Natural killer cell treated with Interleukin-12 subunit alpha and Interleukin-12 subunit beta and Interleukin-15 and Interleukin-18, amount 100 ng/mL, for 72 hours (primary cell): ENCODE measurements at places on chromosomes 1 and 21.
A peak's percentile ranks its signal among the peaks of the same experiment; 100 is the strongest.

DNA sequence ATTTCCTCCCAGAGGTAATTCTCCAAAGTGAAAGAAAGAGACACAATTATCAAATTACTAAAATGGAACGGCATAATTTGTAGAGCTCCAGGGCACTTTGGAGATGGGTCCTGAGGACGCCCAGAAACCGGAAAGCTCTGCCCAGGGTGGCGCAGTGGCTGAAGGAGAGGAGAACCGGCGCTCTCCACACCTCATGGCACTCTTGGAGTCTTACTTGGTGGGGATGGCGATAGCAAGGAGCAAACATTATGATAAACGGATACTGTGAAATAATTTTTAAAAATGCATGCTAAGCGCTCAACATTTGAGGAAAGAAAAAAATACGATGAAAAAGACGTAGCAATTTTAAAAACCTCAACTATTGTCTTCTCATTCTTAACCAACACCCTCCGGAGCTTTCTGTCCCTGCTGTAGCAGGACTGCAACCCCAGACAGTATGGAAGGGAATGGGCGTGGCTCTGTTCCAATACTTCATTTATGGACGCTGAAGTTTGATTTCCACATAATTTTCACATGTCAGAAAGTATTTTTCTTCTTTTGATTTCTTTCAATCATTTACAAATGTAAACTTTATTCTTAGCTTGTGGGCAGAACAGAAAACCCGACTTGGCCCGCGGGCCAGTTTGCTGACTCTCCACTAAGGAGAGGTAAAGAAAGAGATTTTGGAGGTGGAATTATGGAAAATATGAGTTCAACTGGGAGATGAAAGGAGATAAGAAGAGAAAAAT, 1.1 kb downstream of the S100A11 start:
- DNase-seq, result no peak
- H3K27me3 ChIP-seq, result no peaks in the 10 kb centered on the region
- peak overlapping the region; percentile 99 for H3K4me3 ChIP-seq
- peak overlapping the region; percentile 98 for H3K27ac ChIP-seq

- peaks cover 33% of the 10 kb centered on the region for H3K4me1 ChIP-seq
- H3K27me3 ChIP-seq, result no peaks in the 10 kb centered on the region
- H3K27ac ChIP-seq, result no peak overlapping the region
Measured at GRCh38 chr1:184483101-184483683, 96.4 kb downstream of the C1orf21 start.

DNA sequence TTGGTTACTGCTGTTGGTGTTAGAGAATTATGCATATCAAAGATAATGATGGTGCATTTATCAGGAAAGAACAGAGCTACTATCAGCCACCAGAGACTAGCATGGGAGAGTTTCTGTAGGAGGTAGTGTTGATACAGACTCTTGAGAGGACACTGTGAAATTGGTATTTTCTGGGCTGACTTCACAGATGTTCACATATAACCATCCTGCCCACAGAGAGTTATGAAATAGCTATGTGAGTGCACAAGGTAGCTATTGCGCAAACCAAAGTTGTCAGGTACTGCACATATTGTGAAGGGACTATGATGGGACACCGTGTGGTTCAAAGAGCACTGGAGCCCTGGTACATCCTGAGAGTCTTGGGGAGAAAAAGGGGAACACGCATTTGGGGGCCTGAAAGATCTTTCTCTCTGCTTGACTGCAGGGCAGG, 1.4 kb upstream of the TLCD4 start:
- H3K4me3 ChIP-seq, result no peak overlapping the region
- no peak overlapping the region for H3K27ac ChIP-seq
- H3K27me3 ChIP-seq, result peaks cover 41% of the 10 kb centered on the region
- no peaks in the 10 kb centered on the region for H3K36me3 ChIP-seq
- peaks cover 6% of the 10 kb centered on the region for H3K4me1 ChIP-seq

DNA sequence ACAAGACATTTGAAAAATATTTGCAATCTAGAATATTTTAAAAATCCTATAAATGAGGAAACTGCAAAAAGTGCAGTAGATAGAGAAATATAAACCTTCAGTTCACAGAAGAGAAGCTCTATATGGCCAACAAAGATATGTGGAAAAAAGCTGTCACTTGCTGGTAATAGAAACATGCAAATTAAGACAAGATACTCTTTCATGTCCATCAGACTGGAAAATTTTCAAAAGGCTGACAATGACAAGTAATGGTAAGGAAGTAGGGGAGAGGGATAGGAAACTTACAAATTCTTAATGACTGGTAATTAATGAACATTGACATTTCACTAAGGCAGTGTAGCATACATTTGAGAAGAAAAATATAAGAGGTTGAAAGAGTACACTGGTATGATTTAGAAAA, 147.9 kb downstream of the MRPL39 start:
- peaks cover 6% of the 10 kb centered on the region for H3K36me3 ChIP-seq
- DNase-seq, result no peak
- peak overlapping the region; percentile 96 for H3K27ac ChIP-seq
- H3K4me1 ChIP-seq, result peaks cover 50% of the 10 kb centered on the region
- H3K27me3 ChIP-seq, result no peaks in the 10 kb centered on the region
- H3K4me3 ChIP-seq, result peak overlapping the region; percentile 10

DNA sequence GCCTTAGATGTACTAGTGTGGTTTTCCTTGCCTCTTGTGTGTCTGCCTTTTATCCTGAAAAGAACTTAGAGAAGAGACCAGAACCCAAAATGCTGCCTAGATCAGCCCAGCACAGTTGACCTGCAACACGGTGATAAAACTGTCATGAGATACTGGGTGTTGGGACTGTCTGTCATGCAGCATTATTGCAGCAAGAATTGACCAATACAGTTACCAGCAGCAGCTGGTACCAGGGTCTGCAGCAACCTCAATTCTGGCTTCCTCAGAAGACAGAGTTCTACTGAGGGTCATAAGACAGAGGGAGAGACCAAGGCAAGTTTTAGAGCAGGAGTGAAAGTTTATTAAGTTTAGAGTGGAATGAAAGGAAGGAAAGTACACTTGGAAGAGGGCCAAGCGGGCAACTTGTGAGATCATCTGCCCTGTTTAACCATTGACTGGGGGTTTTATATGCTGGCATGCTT, 182.0 kb downstream of the DYRK1A start:
- peaks cover 27% of the 10 kb centered on the region for H3K4me1 ChIP-seq
- H3K4me3 ChIP-seq, result no peak overlapping the region
- DNase-seq, result no peak
- peak overlapping the region; percentile 85 for H3K27ac ChIP-seq
- no peaks in the 10 kb centered on the region for H3K27me3 ChIP-seq
- H3K36me3 ChIP-seq, result no peaks in the 10 kb centered on the region

DNA sequence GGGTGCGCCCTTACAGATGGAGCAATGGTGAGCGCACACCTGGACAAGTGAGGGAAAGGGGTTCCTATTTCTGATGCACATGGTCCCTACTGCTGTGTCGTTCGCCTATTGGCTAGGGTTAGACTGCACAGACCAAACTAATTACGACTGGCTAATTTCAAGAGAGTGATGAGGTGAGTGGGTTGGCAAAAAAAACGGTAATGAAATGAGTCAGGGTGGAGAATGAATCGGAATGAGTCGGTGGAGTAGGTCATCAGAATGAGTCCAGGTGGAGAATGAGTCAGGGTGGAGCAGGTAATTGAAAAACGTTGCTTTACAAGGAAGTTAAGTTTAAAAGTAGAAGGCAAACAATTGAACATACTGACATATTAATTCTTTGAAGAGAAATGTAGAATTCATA, 79.8 kb downstream of the WDR4 start:
- no peak for DNase-seq
- peaks cover 8% of the 10 kb centered on the region for H3K27me3 ChIP-seq
- no peak overlapping the region for H3K4me3 ChIP-seq
- H3K36me3 ChIP-seq, result no peaks in the 10 kb centered on the region
- H3K27ac ChIP-seq, result no peak overlapping the region

DNA sequence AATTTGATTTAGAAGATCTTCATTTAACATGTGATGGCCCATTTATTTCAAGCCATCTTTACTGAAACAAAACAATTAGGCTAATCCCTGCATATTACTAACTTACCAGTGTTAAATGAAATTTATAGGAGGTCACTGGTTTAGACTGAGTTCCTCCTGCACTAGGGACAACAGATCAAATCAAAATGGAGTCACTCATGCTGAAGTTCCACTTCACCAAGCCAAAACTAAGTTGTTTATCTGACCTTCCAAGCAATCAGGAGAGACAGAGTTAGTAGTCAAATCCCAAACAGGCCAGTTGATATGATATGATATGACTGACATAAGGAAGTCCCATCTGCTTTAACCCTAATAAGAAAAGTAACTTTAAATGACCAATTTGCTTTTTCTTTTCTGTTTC, 4.8 kb downstream of the LYST start:
- no peaks in the 10 kb centered on the region for H3K27me3 ChIP-seq
- peak overlapping the region; percentile 98 for H3K27ac ChIP-seq
- DNase-seq, result no peak
- H3K36me3 ChIP-seq, result peaks cover 6% of the 10 kb centered on the region
- peaks cover 51% of the 10 kb centered on the region for H3K4me1 ChIP-seq
- H3K4me3 ChIP-seq, result peak overlapping the region; percentile 99

DNA sequence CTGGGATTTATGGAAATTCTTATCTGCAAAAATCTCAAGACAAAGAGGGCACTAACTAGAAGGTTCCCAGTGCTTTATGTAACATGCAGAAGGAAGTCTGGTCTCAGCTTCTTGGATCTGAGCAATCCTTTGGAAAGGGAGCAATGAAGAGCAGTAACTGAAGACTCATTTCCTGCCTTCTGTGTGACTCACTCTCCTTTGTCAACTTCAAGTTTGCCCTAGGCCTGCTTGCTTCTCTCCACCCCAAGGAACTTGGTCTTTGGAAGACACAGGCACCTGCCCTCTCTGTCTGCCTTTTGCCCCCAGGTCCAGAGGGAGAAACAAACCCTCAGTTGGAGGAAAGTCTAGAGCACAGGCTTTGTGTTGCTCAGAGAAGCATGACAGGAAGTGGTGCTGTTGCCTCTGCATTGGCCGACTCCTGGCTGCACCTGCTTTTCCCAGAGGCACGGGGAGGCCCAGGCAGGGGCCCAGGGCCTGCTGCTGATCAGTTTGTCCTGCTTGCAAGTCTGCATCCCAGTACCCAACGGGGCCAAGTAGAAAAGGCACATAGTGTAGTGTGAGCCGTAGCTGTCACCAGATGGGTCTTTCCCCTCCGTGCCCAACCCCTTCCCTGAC, 137.2 kb downstream of the DHRS3 start:
- peaks cover 58% of the 10 kb centered on the region for H3K4me1 ChIP-seq
- H3K27ac ChIP-seq, result peak overlapping the region; percentile 99
- H3K4me3 ChIP-seq, result peak overlapping the region; percentile 58
- no peaks in the 10 kb centered on the region for H3K27me3 ChIP-seq
- DNase-seq, result no peak

- no peak overlapping the region for H3K4me3 ChIP-seq
- peaks cover 11% of the 10 kb centered on the region for H3K27me3 ChIP-seq
- no peaks in the 10 kb centered on the region for H3K4me1 ChIP-seq
- peaks cover 7% of the 10 kb centered on the region for H3K36me3 ChIP-seq
Measured at GRCh38 chr1:11514366-11514765, 35.4 kb downstream of the DISP3 start.

DNA sequence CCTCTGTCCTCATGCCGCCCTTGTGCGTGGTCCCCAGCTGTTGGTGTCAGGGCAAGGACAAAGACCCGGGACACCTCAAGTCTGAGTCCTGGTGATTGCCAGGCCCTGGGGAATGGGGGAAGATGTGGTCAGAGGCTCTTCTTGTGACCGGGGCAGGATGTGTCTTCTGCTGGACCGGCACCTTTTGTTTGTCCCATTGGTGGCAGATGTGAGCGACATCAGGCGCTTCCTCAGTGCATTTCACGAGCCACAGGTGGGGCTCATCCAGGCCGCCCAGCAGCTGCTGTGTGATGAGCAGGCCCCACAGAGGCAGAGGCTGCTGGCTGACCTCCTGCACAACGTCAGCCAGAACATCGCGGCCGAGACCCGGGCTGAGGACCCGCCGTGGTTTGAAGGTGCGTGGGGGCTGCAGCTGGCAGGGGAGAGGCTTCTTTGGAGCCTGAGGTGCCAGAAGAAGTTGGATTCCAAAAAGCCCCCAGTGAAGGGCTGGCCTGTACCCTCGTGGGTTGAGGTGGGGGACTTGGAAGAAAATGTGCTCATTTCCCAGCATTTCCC, 8.4 kb downstream of the DFFB start:
- no peak overlapping the region for H3K27ac ChIP-seq
- no peak for DNase-seq
- no peaks in the 10 kb centered on the region for H3K27me3 ChIP-seq

DNA sequence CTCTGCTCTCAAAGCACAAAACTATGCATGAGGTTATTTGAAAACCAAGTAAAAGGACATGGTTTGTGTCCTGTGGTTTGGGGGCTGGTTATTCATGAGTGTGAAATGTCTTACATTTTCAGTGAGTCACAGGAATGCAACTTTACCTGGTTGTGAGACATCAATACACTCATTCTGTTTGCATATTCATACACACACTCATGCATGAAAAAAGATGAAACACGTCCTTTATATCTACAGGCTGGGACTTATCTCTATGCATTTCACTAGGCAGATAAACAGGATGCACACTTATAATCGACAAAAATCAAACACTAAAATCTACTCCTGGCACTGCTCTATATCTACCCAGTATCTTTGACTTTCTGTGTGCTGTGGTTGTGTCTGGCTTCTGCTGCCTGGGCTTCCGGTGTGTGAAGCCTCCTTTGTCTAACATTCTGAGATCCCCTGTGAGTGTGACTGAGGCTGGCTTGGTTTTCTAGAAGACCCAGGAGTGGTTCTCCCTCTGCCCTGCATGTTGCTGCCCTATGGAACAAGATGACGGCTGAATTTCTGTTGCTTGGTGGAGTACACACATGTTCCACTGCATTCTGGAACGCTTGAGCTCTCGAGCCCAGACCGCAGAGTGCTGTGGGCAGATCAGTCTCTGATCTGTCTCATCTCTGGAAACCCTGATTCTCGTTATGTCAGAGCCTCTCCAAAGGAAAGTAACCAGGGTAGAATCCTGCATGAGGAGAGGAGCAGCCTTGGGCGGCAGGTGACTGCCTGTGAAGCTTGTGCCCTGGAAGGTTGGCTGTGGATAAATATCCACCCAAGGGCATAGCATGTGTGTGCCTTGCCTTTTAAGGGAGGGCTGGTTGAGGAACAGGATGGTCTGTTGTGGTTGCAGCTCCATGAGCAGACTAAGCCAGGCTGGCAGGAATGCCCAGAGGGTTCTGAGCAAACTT, 19.7 kb upstream of the FASLG start:
- H3K36me3 ChIP-seq, result peaks cover 5% of the 10 kb centered on the region
- H3K4me1 ChIP-seq, result peaks cover 52% of the 10 kb centered on the region
- H3K27me3 ChIP-seq, result no peaks in the 10 kb centered on the region
- DNase-seq, result peak; percentile 80
- H3K4me3 ChIP-seq, result peak overlapping the region; percentile 89

GRCh38 chr1:2582391-2582790, 4.2 kb upstream of the PRXL2B start:
- no peaks in the 10 kb centered on the region for H3K27me3 ChIP-seq
- H3K36me3 ChIP-seq, result no peaks in the 10 kb centered on the region
- peaks cover 29% of the 10 kb centered on the region for H3K4me1 ChIP-seq
- DNase-seq, result peak; percentile 22
- H3K4me3 ChIP-seq, result no peak overlapping the region

- H3K4me1 ChIP-seq, result no peaks in the 10 kb centered on the region
- peaks cover 35% of the 10 kb centered on the region for H3K27me3 ChIP-seq
- H3K4me3 ChIP-seq, result no peak overlapping the region
- no peak for DNase-seq
Measured at GRCh38 chr1:229964281-229964680, 102.8 kb upstream of the GALNT2 start.

GRCh38 chr1:110021285-110021684, 13.1 kb upstream of the STRIP1 start:
- no peaks in the 10 kb centered on the region for H3K27me3 ChIP-seq
- H3K36me3 ChIP-seq, result peaks cover 38% of the 10 kb centered on the region
- H3K27ac ChIP-seq, result no peak overlapping the region
- H3K4me3 ChIP-seq, result no peak overlapping the region
- DNase-seq, result no peak
- H3K4me1 ChIP-seq, result no peaks in the 10 kb centered on the region
